ENCODE measurements at places on chromosomes 4 and X.

- DNase-seq, result no peak
Measured at GRCh38 chr4:82754513-82755165, 44.0 kb downstream of the SCD5 start.

- DNase-seq, result no peak
Measured at GRCh38 chr4:161767116-161767515, 396.7 kb downstream of the FSTL5 start.

- DNase-seq, result no peak
Measured at GRCh38 chr4:25101836-25102235, 58.4 kb downstream of the SEPSECS start.

- DNase-seq, result no peak
Measured at GRCh38 chr4:138329506-138330070, 87.4 kb upstream of the SLC7A11 start.

DNA sequence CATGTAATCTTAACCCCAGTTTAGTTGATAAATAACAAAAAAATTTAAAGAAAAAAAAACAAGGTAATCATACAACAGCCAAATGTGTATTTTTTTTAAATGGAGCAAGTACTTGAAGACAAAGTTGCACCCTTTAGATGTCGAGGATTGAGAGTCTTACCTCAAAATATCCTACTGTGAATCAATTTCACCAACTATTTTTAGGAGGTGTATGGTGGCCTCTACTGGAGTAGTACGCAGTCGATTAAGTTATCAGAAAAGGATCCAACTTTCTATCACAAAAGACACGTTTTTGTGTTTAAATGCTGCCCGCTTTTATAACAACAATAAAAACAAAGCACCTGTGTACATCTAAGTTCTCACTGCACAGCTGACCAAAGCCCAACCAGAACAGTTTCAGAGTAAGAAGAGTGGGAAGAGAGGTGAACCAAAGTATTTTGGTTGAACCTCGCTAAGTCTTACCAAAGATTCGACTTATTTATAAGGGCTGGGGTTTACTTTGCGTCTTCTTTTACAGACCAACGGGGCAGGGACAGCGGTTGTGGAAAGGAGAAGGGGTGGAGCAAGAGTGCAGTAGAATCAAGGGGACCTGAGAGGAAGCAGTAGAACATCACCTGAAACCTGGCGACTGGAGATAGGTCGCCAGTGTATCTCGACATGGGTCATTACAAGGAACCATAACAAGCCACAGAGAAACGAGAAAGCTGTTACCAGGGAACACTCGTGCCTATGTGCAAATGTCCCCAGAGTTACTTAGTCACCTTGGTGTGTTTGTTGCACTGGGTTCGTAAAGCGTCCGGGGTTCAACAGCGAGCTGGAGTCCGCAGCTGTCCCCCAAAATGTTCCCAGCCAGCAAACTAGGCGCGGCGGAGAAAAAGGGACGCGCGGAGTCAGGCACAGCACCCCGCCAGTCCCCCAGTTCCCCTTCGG lies 1.1 kb downstream of the RPS6KA6 start:
- DNase-seq, result no peak

GRCh38 chr4:1813231-1813630 lies 20.1 kb downstream of the FGFR3 start:
- no peak for DNase-seq

GRCh38 chr4:31411565-31411964 lies 691.4 kb downstream of the PCDH7 start:
- DNase-seq, result no peak

DNA sequence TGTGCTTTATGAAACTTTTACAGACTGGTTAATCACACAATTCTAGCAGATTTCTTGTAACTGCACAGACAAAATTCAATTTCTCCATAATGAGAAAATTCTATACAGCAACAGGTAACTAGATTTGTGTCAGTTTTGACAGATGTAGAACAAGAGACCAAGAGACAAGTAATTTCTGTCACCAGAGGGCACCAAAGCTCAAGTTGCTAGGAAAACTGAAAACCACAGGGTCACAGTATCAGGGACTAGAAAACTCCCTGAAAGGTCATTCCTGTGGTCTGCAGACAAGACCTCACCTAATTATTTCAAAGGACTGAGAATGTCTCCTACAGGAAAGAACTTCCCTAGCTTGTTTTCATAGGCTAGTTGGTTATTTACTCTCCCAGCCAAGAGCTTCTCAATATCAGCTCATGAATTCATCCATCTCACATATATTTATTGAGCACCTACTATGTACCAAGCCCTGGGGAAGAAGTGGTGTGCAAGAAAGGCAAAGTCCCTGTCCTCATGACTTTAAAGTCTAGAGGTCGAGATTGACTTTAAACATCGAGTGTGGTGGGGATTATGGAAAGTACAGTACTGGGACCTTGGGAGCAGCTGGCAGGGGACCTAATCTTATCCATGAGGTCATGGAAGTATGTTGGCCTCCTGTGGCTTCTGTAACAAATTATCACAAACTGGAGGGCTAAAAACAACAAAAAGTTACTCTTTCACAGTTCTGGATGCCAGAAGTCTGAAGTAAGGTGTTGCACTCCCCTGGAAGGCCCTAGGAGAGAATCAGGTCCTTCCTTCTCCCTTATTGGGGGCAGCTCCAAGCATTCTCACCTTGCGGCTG lies 47.8 kb upstream of the SETD7 start:
- peak; percentile 89 for DNase-seq

- DNase-seq, result no peak
Measured at GRCh38 chr4:150699599-150699998, 117.6 kb downstream of the MAB21L2 start.
